Large intestine (tissue), 12 donors: ENCODE measurements at places on chromosomes 5 and 9.

GRCh38 chr9:135614821-135615665, 24.3 kb downstream of the GLT6D1 start:
- no peak for DNase-seq

DNA sequence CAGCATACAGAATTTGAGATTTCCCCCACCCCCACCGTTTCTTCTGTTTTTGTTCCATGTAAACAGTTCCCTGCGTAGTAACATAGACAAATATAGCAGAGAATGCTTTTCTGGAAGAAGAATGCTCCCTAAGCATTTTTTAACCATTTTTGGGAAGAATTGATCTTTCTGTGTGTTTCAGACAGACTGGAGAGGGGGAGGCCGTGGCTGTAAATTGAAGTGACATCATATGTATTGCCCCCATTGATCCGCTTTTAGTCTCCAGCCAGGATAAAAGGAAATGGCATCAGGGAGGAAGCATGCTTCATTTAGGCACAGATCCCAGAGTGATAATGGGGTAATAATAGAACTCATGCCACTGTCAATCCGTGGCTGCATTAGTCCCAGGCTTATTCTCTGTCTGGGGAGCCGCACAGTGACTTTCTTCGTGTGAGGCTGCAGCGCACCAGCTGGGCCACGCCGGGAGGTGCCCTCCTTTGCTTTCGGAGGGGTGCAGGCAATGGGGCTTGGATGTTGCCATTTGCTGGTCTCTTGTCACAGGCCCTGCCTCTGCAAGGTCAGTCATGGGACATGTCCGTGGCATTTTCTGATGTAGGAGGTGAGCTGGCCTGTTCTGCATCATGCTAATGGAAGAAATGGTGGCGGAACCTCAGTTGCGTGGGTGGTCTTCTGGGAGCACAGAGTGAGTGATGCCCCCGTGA, 261.5 kb downstream of the FANCC start:
- DNase-seq, result peak; percentile 60

DNA sequence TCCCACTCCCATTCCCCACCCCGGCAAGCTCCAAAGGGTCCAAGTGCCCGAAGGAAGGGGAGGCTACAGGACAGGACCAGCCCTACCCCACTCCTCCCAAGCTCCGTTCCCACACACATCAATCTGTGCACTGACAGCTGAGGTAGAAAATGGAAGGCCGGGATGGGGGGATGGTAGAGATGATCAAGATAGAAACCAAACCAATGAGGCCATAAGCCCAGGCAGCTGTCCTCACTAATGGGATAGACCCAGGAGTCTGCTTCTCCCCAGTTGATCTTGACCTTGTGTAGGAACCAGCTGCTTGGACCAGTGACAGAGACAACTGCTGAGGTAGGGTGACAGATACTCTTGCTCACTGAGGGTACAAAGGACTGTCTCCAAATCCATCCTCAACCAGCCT, 38.6 kb downstream of the B4GALT1 start:
- no peak for DNase-seq

DNA sequence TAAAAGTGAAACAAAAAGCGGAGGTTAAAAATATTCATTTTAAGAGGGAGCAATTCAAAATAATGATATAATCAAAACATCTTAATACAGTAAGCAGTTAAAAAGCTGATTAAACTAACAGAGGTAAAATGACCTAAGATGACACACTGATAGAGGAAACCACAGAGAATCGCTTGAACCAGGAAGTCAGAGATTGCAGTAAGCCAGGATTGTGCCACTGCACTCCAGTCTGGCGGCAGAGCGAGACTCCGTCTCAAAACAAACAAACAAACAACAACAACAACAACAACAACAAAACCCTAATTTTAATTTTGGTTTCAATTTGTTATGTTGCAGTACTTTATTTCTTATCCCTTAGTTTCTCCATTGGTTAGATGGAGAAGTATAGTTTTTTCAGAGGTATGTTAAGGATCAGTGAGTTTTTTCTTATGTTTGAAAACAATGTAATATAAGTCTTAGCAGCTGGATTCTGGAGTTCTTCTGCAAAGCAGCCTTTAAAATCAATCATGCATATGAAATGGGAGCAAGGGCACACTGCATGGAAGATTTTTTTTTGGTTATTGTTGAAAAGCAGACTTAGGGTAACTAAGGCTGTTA, 58.5 kb downstream of the MLANA start:
- no peak for DNase-seq

DNA sequence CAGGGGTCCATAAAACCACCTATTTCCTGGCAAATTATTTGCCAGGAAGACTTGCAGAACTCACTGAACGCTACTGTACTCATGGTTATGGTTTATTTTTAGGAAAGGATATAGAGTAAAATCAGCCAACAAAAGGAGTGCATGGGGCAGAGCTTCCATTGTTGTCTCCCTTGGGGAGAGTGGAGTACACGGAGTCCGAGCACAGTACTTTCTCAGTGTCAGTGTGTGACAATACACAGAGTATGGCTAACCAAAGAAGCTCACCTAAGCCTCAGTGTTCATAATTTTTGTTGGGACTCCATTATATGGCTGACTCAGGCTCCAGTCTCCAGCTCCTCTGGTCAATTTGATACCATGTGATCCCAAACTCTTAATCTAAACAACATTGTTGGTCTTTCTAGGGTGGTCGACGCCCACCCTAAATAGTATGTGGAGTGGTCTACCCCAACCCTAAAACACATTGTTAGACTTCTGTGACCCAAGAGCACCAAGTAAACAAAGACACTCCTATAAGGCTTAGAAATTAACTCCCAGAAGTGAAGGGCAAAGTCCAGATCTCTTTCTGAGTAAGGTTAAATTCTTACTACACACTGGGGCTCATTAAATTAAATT, 74.9 kb downstream of the SLC44A1 start:
- peak; percentile 61 for DNase-seq

DNA sequence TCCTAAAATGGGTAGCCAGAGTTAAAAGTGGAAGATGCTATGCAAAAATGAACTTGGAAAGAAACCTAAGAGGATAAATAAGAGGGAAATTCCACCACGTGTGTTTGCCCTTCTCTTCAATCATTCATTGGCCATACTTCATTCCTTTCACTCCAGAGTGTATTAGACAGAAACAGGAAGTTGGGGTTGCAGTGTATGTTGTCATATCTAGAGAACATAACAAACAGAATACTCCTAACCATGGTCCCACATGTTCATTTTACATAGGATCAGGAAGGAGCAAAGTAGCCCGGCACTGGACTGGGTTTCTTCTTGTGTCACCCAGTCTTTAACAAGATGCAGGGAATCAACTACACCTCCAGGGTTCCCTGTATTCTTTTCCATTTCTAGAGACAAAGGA, 7.6 kb upstream of the GPBP1 start:
- DNase-seq, result no peak

GRCh38 chr9:123414936-123415930, 59.2 kb downstream of the CRB2 start:
- DNase-seq, result no peak

- DNase-seq, result no peak
These were observed 26.1 kb downstream of the SMIM32 start for GRCh38 chr5:136166909-136167308.

- no peak for DNase-seq
These were observed 109.9 kb upstream of the SLC1A3 start for GRCh38 chr5:36496471-36496870.

DNA sequence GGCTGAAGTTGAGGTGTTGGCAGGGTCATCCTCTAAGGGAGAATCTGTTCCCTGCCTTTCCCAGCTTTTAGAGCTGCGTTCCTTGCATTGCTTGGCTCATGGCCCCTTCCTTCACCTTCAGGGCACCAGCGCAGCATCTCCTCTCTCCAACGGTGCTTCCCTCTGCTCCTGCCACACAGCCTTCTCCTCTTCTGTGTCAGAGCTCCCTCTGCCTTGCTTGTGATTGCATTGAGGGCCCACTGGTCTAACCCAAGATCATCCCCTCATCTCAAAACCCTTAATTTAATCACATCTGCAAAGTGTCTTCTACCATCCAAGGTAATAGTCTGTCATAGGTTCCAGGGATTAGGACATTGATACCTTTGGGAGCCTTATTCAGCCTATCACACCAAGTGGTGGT, 205.7 kb upstream of the TBCA start:
- DNase-seq, result no peak

DNA sequence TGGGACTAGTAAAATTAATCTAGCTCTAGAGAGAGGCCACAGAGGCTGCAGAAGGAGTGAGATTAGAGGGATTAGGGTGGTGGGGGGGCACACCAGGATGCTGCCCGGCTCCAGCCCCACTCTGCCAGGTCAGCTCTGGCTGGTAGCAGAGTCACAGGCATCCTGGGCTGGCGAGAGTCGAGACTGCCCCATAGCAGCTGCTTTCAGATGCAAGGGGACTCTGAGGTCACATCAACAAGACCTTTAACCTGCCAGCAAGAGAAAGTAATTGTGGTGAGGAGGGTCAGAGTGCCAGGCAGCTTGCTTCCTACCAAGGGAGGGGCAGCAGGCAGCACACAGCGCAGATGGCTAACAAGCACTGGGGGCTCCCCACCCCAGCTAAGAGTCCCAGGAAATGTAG, 7.5 kb downstream of the EPB41L4B start:
- peak; percentile 70 for DNase-seq

DNA sequence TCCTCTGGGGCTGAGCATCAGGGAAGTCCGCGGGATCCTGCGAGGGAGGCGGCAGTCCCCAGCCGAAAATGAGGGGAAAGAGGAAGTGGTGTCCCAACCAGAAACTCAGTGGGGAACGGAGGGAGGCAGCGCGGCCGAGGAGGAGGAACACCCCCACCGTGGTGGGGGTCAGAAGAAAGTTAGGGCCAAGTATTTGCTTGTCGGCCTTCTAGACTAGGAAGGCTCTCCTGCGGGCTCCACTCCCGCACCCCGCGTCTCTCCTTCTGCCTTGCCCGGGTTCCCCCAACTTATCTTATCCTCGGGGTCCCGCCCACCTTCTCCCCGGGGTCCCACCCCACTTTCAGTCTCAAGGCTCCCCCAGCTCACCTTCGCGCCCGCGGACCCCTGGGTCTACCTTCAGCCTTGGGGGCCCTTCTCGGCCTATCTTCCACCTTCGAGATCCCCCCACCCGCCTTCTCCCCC, 557 bp upstream of the PHF2 start:
- DNase-seq, result peak; percentile 73

DNA sequence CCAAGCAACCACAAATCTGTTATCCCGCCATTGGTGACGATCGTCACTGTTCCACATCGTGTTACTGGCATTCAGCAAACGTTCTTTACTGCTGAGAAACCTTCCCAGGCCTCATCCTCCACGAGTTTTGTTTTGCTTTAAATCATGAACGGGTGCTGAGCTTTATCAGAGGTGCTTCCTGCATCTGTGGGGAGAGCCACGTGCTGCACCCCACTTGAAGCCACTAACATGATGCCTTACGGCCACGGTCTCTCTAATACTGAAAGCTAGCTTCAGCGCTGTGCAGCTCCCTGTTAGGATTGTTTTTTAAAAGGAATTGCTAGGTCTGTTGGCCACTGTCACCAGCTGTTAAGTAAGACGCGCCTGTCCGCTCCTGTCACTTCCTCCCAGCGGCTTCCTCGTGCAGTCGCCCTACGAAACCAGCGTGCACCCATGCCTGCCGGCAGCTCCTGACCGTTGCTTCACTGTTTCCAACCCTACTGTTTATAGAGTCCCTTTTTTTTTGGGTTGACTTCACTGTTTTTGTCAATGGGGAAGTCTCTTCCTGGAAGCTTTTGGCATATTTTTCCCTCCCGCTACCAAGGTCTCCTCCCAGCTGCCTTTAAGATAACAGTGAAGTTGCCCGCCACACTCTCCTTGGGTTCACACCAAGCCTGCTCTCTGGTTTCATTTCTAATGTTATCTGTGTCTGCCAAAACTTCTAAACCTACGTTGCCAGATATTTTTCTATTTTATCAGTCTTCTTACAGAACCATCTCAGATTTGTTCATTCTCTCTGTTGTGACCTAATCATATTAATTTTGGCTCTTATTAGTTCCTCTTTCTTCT, 20.3 kb downstream of the LPCAT1 start:
- no peak for DNase-seq

DNA sequence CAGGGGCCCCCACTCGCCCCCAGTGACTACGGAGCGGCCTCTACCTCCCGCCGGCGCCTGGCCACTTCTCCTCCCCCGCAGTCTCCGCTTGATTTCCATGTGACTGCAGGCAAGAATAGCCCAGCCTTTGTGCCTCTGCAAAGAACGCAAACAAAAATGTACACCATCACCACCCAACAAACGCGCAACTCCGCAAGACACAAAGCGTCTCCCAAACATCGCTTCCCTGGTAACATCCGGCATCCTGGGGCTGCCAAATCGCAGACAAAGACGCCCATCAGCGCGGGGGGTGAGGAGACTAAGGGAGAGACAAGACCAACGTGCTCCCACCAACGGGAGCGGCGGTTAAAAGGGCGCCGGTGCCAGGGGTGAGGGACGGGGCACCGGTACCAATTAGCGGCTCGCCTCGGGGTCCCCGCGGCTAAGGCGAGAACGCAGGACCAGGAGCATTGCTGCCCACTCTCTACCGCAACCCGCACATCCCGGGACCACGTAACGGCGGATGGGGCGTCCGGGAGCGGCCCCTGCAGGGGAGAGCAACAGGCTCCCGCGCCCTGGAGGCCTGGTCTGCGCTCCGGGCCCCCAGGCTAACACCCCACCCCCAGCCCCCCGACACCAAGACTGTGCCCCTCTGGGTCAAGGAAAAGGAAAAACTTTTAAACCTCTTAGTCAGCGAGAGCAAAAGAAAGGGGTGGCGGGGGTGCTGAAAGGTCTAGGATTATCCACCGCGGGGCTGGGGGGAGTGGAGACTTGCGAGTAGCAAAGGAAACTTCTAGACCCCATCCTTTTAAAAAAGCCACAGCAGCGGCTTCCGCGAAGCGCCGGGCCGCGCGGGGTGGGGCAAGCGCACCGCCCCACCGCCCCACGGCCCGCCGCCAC, 885 bp downstream of the MPDZ start:
- peak; percentile 18 for DNase-seq

DNA sequence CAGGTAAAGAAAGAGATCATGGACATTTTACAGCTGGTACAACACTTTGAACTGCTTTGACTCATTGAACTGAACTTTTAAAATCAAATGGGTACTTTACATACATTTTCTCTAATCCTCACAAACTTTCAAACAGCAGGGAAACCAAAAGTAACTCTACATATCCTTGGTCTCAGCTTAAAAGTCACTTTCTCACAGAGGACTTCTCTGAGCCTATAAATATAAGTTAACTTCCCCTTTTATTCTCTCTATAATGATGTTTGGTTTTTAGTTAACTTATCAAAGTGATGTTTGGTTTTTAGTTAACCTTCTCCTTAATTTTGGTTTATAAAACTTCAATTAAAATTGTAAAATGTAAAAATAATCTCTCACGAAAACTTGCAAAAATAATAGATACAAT, 209.8 kb downstream of the MCTP1 start:
- no peak for DNase-seq

GRCh38 chr5:148768806-148769415, 57.5 kb upstream of the ADRB2 start:
- DNase-seq, result no peak

- no peak for DNase-seq
These were observed 18.3 kb upstream of the PHYHD1 start for GRCh38 chr9:128902351-128903078.

GRCh38 chr9:97564291-97565175, 63.1 kb downstream of the TMOD1 start:
- peak; percentile 21 for DNase-seq
